Fibroblast of lung (primary cell): ENCODE measurements at places on chromosomes 6 and 20. TPM values are rescaled to one million over a fixed set of nuclear protein-coding genes. Genes with fewer than 3 reads are reported as not detected.

- H3K36me3 ChIP-seq: no peaks in the 10 kb centered on the region
- H3K27me3 ChIP-seq: no peaks in the 10 kb centered on the region
- no peak overlapping the region for H3K27ac ChIP-seq
Measured at GRCh38 chr20:33431797-33432381, 11.7 kb downstream of the SNTA1 start.

DNA sequence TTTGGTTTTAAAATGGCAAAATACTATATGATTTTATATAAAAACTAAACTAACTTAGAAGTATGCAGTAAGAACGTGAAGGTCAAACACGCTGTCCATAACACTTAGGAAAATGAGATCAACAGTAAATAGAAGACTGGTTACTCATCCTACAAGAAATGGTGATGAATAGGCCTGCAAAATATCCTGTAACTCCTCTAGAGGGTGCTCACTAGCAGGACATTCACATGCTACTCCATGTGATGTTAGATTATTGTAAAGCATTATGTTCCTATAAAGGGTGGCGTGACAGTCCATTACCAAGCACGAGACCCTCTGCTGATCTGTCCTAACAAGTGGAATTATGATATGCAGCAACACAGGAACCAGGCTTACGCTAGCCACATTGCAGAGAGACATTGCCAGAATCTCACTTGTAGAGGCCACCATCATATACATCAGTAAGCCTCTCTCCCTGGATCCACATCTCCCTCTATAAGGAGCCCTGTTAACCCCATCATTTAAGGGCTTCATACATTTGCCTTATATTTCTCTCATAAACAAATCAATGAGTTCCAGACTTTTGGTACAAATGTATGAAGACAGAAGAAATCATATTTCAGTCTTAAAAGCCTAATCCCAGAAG, 18.0 kb upstream of the DEFB129 start:
- no peak overlapping the region for H3K27ac ChIP-seq
- no peaks in the 10 kb centered on the region for H3K4me1 ChIP-seq
- peaks cover 2% of the 10 kb centered on the region for H3K27me3 ChIP-seq
- H3K4me3 ChIP-seq: no peak overlapping the region

GRCh38 chr20:1943275-1944002, 48.2 kb downstream of the SIRPA start:
- H3K36me3 ChIP-seq: no peaks in the 10 kb centered on the region
- H3K27ac ChIP-seq: no peak overlapping the region
- no peak for DNase-seq
- peaks cover 6% of the 10 kb centered on the region for H3K27me3 ChIP-seq
- H3K4me3 ChIP-seq: no peak overlapping the region
- no peaks in the 10 kb centered on the region for H3K4me1 ChIP-seq

GRCh38 chr6:1849691-1850090, 240.0 kb downstream of the FOXC1 start:
- H3K36me3 ChIP-seq: no peaks in the 10 kb centered on the region
- no peaks in the 10 kb centered on the region for H3K27me3 ChIP-seq
- H3K27ac ChIP-seq: no peak overlapping the region
- no peak overlapping the region for H3K4me3 ChIP-seq

GRCh38 chr20:50514750-50515149, 4.6 kb downstream of the PTPN1 start:
- no peak overlapping the region for H3K27ac ChIP-seq
- H3K4me1 ChIP-seq: peaks cover 7% of the 10 kb centered on the region
- H3K4me3 ChIP-seq: no peak overlapping the region
- H3K27me3 ChIP-seq: no peaks in the 10 kb centered on the region
- no peaks in the 10 kb centered on the region for H3K36me3 ChIP-seq

- DNase-seq: no peak
- H3K4me1 ChIP-seq: no peaks in the 10 kb centered on the region
- H3K27ac ChIP-seq: no peak overlapping the region
- no peaks in the 10 kb centered on the region for H3K27me3 ChIP-seq
- H3K36me3 ChIP-seq: no peaks in the 10 kb centered on the region
Measured at GRCh38 chr6:116491610-116492330, 19.7 kb upstream of the CALHM5 start.

DNA sequence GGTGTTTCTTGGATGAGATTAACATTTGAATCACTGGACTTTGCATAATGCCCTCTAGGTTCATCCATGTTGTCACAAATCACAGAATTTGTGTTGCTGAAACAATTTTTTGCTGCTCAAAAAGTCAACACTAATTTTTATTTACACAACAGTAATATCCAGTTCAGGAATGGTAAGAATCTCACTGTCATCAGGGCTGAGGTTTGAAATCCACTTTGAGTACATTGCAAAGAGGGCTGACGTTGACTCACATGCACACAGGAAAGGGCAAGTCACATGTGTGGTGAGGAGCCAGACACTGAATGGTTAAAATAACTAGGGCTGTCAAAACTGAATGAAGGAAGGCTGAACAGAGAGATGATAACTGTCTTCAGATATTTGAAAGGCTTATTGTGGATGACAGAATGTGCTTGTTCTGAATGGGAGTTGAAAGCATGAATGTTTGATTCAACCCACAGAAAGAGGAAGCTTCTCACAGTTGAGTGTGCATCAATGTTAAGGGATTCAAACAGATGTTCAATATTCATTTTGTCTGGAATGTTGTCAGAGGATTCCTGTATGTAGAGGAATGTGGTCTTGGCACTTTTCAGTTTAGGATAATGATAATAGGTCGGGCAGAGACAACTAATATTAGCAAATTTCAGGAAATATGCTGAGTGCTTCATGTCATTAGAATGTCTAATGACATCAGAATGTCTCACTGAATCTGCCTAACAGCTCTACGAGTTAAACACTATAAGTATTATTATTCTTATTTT, 3.6 kb upstream of the ADGRG6 start:
- H3K27ac ChIP-seq: peak overlapping the region; percentile 74
- peak; percentile 38 for DNase-seq
- no peaks in the 10 kb centered on the region for H3K27me3 ChIP-seq
- no peaks in the 10 kb centered on the region for H3K36me3 ChIP-seq

- peak overlapping the region; percentile 29 for H3K4me3 ChIP-seq
- H3K27ac ChIP-seq: no peak overlapping the region
- H3K36me3 ChIP-seq: no peaks in the 10 kb centered on the region
- no peaks in the 10 kb centered on the region for H3K27me3 ChIP-seq
- H3K4me1 ChIP-seq: no peaks in the 10 kb centered on the region
Measured at GRCh38 chr20:63641792-63642523, 11.3 kb downstream of the STMN3 start.

DNA sequence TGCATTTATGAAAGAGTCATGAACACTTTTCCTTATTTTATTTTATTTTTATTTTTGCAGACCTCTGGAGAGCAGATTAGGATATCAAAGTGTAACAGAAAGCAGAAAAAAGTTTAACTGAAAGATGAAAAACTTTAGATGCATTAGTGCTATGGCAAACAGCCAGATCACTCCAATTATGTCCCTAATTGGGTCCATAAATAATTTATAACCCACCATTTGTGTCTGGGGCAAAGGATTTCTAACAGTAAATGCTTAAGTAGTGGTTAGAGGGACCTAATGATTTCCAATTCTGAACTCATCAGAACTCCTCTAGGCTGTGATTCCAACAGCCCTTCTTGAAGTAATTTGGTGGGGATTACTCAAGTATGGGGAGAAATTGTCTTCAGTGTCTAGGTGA, 93.7 kb upstream of the PROKR2 start:
- DNase-seq: no peak
- no peak overlapping the region for H3K4me3 ChIP-seq
- no peak overlapping the region for H3K27ac ChIP-seq
- H3K36me3 ChIP-seq: no peaks in the 10 kb centered on the region
- H3K27me3 ChIP-seq: no peaks in the 10 kb centered on the region

GRCh38 chr20:50259705-50260478, 69.3 kb downstream of the CEBPB start:
- no peak overlapping the region for H3K27ac ChIP-seq
- H3K4me3 ChIP-seq: no peak overlapping the region
- no peaks in the 10 kb centered on the region for H3K27me3 ChIP-seq
- no peak for DNase-seq
- no peaks in the 10 kb centered on the region for H3K36me3 ChIP-seq
- peaks cover 12% of the 10 kb centered on the region for H3K4me1 ChIP-seq

Gene NEURL2
- 7.1 and 8.0 TPM in 2 replicates for total RNA-seq

Gene SLC22A1
- 0.26 and 0.50 TPM in 2 replicates for total RNA-seq
